ENCODE measurements at places on chromosomes 3 and 15.
A peak's percentile ranks its signal among the peaks of the same experiment; 100 is the strongest.

DNA sequence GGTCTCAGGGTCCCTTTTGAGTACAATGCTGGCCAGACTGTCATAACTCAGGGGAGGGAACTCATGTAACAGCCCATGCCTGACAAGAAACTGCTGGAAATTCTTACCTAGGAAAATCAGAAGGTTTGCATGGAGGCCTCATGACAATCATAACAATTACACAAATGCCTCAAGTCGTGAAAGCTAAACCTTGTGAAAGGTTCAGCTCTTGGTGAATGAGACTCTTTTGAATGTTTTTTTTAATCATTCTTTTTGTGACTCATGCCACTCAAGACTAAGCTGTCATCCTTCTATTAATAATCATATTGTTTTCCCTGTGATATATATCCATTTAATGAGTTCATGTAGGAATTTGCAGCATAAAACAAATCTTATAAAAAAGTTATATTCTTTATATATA is 61.4 kb upstream of the LEKR1 start:
- DNase-seq, result no peak

GRCh38 chr3:125119752-125120378 is 64.1 kb upstream of the HEG1 start:
- DNase-seq, result no peak

DNA sequence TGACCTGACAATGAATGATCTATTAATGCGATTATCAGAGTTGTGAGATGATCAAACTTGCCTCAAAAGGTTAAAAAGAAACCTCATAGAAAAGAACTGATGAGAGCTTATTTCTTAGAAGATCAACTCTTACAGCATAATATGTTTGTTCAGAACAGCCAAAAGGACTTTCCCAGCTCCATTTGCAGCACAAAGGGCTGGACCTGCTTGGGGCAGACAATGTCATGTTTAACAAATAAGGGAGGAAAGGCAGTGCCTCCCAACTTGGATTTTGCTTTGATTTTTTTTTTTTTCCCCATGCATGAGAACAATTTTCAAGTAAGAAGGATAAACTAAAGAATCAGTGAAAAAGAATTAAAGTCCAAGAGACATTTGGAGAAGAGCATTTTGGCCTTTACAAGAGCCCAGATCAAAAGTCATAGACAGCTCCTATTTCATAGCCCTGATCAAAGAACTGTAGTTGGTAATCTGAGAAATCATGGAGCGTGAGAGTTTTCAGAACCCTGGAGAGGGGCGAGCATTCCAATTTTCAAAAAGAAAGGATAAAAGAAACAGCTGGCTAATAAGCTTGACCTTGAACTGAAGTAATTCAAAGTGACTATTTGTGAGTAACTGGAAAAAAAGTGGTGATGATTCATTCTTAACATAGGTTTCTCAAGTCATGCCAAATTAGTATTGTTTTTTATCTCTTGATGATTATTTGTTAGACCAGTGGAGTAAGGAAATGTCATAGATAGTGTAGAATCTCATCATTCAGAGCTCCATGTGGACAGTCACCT is 136.0 kb upstream of the CFAP20DC start:
- DNase-seq, result no peak

GRCh38 chr3:150261418-150261817 is 146.7 kb upstream of the TSC22D2 start:
- no peak for DNase-seq

- no peak for DNase-seq
Measured at GRCh38 chr3:10471054-10471688, 34.2 kb downstream of the ATP2B2 start.

DNA sequence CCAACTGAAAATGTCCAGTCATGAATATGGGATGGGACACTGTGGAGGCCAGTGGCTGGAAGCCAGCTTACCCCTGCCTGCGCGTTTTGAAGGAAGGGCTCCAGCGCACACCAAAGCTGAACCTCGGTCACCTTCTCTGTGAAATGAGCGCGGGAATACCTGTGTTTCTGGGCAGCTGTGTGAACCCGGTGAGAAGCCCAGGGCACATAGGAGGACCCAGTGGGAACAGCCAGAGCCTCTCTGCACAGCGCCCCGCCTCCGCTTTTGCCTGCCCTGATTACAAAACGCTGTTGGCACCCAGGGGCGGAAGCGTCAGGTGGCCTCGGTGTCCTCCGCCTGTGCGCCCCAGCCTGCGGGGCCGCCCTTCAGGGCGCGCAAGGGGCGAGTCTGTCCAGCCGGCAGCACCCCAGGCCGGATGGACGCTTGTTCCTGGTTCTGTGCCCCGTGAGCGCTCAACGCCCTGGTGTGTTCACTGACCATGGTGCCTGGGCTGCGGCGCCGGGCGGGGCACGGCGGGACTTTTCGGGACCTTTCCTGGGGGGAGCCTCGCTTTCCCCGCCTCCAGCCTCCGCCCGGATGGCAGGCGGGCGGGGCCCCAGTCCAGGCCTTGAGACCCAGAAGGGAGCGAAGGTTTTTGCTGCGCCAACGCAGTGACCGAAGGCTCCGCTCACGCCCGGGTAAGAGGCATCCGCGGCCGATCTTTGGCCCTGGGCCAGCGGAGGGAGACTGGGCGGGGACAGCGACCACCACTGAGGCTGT is at the start of gene SQOR:
SQOR (plus strand) TSS at position 598 of the 759 bp plus-strand sequence. CDS start 23,895 bp downstream, outside the sequence.
- DNase-seq, result peak; percentile 90

GRCh38 chr15:74396445-74397238 is 29.2 kb upstream of the CYP11A1 start:
- peak; percentile 93 for DNase-seq

- DNase-seq, result no peak
Measured at GRCh38 chr3:138065949-138066348, 49.5 kb downstream of the DZIP1L start.

GRCh38 chr3:52118156-52118875 is 35.9 kb downstream of the POC1A start:
- no peak for DNase-seq

- DNase-seq, result peak; percentile 70
Measured at GRCh38 chr3:108406661-108407206, 103.7 kb downstream of the MYH15 start.

- no peak for DNase-seq
Measured at GRCh38 chr15:48510976-48511375, 134.5 kb downstream of the FBN1 start.

DNA sequence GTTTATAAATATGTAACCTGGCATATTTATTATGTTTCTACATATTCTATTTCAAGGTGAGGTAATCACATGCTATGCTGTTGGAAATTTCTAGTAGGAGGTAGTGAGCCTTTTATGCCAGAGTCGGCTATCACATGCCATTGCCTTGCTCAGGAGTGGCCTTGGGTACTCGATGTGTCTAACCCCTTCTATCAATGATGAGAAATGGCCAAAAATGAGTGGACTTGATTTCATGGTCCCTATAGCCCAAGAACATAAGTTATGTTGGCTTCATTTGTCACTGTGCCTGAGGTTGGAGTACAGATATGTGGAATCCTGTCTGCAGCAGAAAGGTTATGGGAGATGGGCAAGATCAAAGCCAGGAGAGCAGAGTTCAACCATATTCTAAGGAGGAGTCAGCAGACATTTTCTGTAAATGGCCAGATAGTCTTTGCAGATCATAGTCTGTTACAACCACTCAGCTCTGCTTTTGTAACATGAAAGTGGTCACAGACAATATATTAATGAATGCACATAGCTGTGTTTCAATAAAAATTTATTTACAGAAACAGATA is 554.4 kb downstream of the PDCD6IP start:
- no peak for DNase-seq

DNA sequence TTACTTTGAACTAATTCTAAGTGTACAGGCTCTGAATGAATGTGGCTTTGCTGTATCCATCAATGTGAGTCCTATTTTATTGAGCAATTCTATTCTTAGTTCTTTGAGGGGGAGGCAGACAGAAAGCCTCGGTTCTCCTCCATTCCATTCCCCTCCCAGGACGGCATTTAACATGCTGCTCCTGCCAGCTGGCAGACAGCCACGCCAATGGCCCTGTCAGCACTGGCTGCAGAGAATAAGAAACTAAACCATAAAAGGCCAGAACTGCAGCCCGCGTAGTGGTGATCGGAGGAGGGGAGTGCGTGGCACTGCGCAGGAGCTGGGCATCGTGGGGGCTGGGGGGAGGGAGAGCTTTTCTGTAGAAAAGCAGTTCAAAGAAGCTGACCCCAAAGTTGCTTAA is 76.0 kb upstream of the HACD2 start:
- DNase-seq, result no peak

DNA sequence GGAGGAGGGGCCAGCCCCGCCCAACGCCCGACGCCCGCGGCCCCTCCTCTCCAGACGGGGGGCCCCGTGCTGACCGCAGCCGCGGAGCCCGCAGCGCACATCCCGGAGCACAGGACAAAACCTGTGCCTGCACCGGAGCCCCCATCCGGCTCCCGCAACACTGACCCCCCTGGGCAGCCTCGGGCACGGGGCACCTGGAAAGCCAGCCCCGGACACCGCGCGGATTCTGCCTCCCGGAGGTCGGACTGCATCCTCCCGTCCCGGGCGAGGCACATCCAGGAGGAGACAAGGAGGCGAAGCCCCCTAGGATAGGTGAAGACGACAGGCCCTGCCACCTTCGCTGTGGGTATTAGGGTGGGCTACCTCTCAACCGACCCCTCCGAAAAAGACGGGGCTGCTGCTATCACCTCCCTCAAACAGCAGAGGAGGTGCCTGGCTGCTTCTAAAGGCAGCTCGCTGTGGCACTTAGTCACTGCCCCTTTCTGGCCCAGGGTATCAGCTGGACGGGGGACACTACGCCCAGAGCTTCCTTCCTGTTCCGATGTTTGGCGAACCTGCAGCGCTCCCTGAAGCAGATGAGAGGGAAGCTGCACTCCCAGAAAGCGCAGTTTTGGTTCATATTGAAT is 10.6 kb downstream of the XXYLT1 start:
- DNase-seq, result peak; percentile 47

DNA sequence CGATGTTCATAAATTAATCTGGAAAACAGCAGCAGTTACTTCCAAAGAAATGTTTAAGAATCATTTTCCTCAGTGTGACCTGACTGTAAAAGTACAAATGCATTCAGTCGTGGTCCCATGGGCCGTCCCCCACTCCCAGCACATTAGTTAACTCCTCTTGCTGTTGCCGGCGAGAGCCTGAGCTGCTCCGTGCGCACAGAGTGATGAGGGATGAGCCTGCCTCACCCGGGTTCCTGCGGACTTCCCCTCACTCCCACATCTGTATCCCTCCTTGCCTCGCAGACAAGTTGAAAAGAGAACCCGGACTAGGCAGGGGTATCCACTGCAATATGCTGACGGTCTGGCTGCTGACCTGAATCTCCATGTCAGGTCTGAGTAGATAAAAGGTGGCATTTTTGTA is 861.7 kb upstream of the NR2F2 start:
- DNase-seq, result no peak

- DNase-seq, result no peak
Measured at GRCh38 chr3:115100806-115101205, 46.3 kb downstream of the ZBTB20 start.

DNA sequence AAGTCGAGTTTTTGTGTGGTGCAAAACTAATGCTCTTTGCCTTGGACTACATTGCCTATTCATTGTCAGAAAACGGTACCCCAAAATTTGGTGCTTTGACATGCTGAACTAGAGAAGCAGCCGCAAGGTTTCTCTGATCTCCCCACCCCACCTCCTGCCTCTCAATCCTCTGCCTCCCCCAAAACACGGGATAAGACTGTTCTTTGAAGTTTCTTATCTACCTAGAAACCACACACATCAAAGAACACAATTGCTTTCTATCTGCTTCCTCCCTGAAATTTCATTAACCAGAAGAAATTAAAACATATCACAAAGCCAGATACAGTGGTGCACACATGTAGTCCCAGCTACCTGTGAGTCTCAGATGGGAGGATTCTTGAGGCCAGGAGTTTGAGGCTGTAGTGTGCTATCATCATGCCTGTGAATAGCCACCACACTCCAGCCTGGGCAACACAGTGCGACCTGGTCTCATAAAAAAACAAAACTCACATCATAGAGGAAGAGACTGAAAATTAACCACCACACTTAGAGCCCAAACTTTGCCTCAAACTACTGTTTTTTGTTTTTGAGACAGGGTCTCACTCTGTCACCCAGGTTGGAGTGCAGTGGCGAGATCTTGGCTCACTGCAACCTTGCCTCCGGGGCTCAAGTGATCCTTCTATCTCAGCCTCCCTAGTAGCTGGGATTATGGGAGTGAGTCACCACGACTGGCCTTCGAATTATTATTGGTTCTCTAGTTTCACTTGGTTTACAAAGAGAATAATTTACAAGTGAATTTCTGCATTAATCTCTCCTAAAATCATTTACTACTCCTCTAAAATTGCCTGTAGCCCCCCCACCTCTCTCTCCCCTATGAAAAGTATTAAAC is 2.7 kb upstream of the PCNP start:
- no peak for DNase-seq

DNA sequence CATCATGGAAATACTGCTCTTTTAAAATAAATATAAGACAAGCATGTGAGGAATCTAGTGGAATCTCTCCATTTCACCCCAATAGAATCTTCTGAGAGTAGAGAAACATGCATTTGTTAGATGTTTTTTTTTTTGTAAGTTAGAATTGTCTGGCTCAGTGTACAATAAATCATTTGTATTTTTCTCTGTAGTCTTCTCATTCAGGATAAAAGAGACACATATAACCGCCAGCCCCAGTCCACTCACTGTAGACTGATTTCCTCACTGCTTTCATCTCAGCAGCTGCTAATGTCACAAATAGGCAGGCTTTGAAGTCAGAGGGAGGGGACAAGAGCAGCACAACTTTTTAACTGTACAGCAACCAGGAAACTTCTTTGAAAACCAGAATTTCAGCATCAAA is 140.2 kb upstream of the RBMS3 start:
- DNase-seq, result no peak

DNA sequence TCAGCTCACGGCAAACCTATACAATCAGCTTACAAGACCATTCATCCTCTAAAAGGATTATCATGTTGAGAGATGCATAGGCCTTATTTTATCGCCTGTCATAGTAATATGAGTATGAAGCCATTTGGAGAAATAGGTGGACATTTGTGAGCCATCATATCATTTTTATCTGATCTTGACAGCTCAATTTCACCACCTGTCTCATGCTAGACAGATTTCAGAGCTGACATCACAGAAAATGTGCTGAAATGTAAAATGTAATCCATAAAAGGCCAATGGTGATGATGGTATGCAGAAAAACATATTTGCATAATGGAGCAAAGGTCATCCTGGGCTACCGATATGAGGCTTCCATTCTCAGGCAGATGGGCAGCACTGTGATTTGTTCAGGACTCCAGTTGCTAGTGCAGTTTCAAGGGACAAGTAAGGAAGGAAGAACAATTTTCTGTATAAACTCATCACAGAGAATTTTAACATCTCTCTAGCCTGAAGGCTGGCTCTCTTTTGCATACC is 221.5 kb downstream of the ULK4 start:
- DNase-seq, result no peak
